ENCODE measurements at places on chromosomes 12 and 14.

GRCh38 chr12:94178882-94179281 lies 30.5 kb downstream of the PLXNC1 start:
- DNase-seq: no peak

DNA sequence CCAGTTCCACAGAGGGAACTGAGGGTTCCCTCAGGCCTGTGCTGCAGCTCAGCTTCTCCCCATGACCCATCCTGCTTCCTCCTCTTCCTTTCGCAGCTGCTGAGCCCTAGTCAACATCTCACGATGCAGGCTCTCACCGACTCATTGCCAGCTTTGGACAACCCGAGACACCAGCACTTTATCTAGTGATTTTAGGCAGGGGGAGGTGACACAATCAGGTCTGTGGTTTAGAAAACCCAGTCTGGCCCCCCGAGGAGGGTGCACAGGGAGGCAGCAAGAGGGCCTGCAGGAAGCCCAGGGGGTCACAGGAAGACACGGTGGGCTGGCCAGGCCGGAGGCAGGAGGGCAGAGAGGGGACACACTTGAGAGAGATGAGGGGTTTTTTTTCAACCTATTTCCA lies 35.4 kb downstream of the DIO3 start:
- peak; percentile 4 for DNase-seq

- DNase-seq: no peak
Observed at GRCh38 chr12:45406988-45407850, 191.3 kb downstream of the ANO6 start.

GRCh38 chr14:22601996-22602395 lies 3.9 kb downstream of the ABHD4 start:
- no peak for DNase-seq

DNA sequence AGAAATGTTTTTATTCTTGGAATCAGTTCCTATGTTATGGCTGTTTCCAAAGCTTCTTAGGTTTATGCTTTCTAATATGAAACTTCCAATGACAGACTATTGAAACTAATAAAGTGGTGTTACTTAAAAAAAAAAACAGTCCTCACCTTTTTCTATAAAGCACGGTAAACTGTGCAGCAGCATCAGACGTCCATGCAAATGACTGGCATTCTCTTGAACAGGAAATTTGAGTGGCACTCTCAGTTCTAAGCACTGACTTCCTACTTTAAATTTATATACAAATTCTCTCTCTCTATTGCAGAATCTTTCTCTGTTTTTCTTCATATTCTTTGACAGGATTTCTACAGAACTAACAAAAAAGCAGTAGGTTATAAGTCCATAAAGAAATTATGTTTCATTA lies 2.8 kb upstream of the RAD51AP1 start:
- no peak for DNase-seq

- no peak for DNase-seq
Observed at GRCh38 chr12:1826867-1827705, 6.7 kb downstream of the LRTM2 start.

DNA sequence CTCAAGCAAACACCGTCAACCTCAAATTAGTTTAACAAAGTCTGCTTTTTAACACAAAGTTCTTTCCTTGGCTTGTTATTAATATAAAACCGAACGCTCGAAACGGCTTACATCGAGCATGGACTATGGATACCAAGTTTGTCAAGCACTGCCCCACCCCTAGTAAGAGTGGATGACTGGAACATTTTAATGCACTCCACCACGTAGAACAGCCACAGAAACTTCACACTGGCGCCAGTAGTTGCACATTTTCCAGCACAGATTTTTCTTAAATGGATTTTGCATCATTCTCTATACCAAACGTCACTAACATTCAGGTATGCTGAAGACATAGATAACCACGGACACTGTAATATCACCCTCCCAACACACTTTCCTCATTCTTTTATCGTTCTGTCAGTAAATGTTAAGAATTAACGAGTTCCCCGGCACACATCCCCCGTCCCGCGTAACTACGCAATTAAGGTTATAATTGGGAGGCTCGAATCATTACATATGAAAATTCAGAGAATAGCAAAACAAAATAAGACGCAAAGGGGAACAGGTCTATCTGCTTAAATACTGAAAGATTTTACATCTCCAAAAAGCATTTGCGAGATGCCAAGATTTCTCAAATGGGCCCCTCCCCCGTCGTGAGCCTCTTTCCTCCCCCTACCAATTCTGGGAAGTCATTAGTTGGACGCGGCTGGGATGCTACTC lies 990 bp downstream of the FERMT2 start:
- DNase-seq: no peak

DNA sequence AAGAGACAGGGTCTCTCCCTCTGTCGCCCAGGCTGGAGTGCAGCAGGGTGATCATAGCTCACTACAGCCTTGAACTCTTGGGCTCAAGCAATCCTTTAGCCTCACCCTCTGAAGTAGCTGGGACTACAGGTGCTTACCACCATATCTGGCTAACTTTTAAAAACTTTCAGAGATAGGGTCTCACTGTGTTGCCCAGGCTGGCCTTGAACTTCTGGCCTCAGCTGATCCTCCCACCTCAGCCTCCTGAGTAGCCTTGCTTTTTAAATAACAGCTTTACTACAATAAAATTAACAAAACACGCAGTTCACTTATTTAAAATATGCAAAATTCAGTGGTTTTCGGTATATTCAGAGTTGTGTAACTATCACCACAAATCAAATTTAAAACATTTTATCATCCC lies 79.0 kb downstream of the RCOR1 start:
- no peak for DNase-seq

DNA sequence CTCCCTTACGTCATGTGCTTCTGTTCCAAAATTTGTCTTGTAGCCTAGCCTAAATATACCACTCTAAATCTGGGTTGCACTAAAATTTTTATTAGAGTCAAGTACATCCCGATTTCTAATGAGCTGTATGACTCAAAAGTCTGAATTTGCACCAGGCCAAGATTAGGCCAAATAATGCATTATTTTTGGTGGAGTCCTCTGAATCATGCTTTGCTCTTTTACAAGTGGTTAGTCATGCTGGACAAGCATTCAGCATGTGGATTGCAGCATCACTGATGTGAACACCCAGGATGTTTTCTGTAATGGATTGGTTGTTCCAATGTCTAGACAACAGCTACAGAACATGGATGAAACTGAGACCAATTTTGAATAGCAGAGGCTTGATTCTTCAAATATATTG lies 23.7 kb downstream of the HEBP1 start:
- DNase-seq: no peak

GRCh38 chr12:45718306-45718705 lies 11.2 kb upstream of the ARID2 start:
- DNase-seq: no peak

- DNase-seq: no peak
Observed at GRCh38 chr12:66548338-66549049, 130.4 kb downstream of the GRIP1 start.

DNA sequence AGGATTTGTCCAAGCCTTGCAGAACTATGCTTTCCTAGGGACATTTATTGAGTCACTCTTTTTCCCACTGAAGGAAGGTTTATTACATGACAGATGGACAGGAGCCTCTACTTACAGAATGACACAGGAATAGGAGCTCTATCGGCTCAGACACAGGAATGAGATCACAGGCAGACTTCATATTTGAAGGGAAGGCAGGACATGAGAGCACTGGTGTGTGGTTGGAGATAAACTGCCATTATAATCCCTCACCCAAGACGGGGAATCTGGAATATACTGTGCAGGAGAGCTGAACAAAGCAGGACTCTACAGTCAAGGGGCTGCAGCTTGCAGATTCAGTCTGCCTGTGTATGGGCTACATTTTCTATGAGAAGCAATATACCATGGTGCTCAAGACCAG lies 26.8 kb upstream of the IL22 start:
- DNase-seq: no peak

- DNase-seq: peak; percentile 6
Observed at GRCh38 chr12:65122703-65123102, 1.6 kb upstream of the WIF1 start.

DNA sequence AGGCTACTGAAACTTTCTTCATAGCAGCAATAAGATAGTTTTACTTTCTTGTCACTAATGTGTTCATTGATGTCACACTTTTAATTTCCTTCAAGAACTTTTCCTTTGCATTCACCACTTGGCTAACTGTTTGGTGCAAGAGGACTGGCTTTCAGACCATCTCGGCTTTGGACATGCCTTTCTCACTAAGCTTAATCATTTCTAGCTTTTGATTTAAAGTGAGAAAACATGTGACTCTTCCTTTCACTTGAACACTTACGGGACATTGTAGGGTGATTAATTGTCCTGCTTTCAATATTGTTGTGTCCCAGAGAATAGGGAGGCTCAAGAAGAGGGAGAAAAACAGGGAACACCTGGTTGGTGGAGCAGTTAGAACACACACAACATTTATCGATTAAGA lies 41.9 kb downstream of the IFNG start:
- no peak for DNase-seq

- DNase-seq: no peak
Observed at GRCh38 chr12:1053690-1054089, 62.7 kb downstream of the ERC1 start.

DNA sequence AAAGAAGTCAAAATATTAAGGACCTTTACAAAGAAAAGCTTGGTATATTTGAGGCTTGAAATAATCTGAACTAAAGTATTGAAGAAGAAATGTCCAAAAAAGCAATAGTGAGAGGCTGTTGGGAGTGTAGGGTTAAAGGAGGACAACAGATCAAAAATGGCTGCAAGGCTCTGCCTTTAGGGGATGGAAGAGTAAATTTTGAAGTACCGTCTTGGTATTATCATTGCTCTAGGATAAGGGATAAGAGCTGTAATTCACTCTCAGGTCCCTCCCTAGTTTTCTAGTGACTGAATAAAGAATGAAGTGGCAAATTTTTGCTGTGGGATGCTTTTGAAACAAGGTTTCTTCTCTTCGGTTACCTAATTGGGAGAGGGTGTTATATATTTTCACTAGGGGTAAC lies 38.7 kb downstream of the LEMD3 start:
- no peak for DNase-seq

DNA sequence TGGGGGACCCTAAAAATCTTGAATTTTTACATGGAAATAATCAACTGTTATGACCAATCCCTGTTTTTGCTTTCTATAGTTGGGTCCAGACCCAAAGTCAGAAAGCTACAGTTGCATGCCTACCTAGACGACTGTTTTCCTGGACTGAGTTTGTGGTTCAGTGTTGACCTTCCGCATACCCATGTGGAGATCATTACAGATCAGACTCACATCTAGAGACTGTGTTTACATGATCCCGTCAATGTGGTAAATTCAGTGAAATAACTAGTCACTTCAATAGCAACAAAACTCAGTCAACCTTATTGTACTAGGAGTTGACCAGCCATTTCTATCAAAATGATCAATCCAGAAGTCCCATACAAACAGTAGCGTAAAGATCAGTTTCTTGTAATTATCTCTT lies 257.6 kb downstream of the EGLN3 start:
- no peak for DNase-seq

DNA sequence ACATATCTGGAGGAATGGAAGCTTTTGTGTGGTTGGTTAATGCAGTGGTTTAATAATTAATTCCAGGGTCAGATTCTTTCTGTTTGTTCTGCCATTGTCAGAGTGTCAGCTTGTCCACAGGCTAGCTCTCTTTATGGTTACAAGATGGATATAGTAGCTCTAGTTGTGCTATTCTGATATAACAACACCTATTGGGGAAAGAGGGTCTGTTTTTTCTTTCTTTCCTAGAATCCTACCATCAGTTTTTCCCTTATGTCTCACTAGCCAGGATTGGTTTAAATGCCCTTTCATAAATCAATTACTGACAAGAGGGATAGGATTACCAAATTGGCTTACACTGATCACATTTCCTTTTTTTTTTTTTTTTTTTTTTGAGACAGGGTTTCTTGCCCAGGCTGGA lies 27.8 kb downstream of the CNOT2 start:
- DNase-seq: no peak

DNA sequence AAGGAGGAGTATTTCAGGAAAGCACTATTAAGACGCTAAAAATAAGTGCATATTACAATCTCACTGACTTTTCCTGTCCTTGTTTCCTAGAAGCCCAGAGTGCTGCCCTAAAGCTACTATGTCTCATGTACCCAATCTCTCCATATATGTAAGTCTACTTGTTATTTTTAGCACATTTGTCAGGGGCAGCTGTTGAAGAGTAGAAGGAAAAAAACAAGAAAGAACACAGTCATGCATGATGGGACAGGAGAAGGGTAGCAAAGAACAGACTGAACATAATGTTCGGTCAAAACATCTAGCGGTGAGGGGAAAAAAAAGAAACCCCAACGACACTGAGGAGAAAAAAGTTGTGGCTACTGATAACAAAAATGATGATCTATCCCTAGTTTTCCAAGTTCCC lies 14.3 kb downstream of the YBX3 start:
- DNase-seq: no peak

DNA sequence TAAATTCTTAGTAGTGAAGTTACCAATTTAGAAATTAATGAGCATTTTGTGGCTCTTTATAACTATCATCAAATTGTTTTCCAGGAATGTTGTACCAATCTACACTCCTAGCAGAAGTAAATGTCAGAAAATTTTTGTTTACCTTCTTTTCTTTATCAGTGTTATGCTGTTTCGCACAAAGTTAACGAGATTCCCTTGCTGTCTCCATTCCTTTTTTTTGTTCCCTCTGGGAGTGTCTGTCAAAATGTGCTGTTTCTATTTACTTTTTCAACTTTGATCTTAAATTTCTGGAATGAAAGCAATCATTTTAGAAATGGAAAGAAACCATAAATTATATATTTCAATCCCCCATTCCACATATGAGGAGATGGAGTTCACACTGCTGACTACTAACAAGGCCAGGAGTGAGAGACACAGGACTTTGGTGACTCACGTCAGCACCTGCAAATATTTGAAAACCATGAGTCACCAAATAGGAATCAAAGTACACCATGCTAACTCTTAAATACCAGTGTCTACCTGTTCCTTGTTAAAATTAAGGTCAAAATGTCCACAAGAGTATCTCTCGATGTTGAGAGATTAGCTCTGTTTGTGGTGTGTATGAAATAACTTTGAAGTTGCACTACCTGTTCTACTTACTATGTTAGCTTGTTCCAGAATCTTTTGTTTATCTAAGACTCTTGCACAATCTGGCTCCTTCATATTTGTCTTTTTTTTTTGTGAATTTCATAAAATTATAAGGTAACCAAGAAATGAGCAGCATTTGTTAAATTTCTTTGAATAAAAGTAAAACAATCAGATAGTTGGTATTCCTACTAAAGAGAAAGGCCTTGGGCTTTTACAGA lies 106.0 kb downstream of the RMST start:
- peak; percentile 31 for DNase-seq

GRCh38 chr14:79352076-79352630 lies 859.2 kb downstream of the DIO2 start:
- DNase-seq: no peak

- no peak for DNase-seq
Observed at GRCh38 chr12:22765421-22766130, 140.6 kb downstream of the ETNK1 start.

DNA sequence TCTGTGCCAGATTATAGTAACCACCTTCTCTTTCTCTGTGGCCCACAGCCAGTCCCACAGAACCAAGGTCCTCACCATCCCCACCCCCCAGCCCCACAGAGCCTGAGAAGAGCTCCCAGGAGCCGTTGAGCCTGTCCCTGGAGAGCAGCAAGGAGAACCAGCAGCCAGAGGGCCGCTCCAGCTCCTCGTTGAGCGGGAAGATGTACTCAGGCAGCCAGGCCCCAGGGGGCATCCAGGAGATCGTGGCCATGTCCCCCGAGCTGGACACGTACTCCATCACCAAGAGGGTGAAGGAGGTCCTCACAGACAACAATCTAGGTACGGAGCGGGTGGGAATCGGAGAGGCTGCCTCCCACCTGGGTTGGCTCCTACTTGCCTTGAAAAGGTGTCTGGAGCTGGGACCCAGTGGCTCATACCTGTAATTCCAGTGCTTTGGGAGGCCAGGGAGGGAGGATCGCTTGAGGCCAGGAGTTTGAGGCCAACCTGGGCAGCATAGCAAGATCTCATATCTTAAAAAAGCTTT lies 34.4 kb downstream of the PHETA1 start:
- no peak for DNase-seq

Data from left colon (tissue), 2 donors.